ENCODE measurements at places on chromosomes 13 and 19. TPM values are rescaled to one million over a fixed set of nuclear protein-coding genes. Genes with fewer than 3 reads are reported as not detected.

- H3K4me1 ChIP-seq = peaks cover 15% of the 10 kb centered on the region
- H3K36me3 ChIP-seq = peaks cover 4% of the 10 kb centered on the region
- no peaks in the 10 kb centered on the region for H3K27me3 ChIP-seq
Observed at GRCh38 chr19:46717034-46717715, at the start of gene PRKD2. Gene PRKD2, minus strand, starts transcription at chr19:46717114. Its CDS starts 744 bp downstream, at chr19:46716370.

GRCh38 chr19:7340959-7341837, 7.5 kb upstream of the ARHGEF18 start:
- H3K27ac ChIP-seq = peak overlapping the region; percentile 49
- DNase-seq = peak; percentile 93
- H3K4me1 ChIP-seq = peaks cover 6% of the 10 kb centered on the region
- no peak overlapping the region for H3K4me3 ChIP-seq
- H3K36me3 ChIP-seq = no peaks in the 10 kb centered on the region

DNA sequence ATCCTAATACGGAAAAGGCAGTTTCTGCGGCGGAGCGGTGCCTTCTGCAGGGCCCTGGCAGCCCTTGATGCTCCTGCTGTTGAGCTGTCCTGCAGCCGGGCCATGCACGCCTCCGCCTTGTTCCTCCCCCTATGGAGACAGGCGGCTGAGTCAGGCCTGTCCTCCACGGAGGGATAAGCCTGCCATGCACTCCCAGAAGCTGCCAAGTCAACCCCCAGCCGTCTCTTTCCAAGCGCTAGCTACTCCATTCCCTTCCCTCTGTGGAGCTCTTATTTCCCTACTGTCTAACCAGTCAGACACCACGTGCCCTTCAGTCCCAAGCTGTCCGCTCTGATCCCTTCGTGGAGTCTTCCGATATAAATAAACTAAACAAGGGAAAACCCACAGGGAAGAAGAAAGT, 197.0 kb downstream of the COL4A1 start:
- no peak overlapping the region for H3K27ac ChIP-seq
- H3K36me3 ChIP-seq = no peaks in the 10 kb centered on the region

- no peaks in the 10 kb centered on the region for H3K27me3 ChIP-seq
- no peak overlapping the region for H3K4me3 ChIP-seq
- DNase-seq = no peak
- H3K4me1 ChIP-seq = no peaks in the 10 kb centered on the region
- H3K27ac ChIP-seq = no peak overlapping the region
Observed at GRCh38 chr13:47399599-47399998, 502.7 kb upstream of the HTR2A start.

DNA sequence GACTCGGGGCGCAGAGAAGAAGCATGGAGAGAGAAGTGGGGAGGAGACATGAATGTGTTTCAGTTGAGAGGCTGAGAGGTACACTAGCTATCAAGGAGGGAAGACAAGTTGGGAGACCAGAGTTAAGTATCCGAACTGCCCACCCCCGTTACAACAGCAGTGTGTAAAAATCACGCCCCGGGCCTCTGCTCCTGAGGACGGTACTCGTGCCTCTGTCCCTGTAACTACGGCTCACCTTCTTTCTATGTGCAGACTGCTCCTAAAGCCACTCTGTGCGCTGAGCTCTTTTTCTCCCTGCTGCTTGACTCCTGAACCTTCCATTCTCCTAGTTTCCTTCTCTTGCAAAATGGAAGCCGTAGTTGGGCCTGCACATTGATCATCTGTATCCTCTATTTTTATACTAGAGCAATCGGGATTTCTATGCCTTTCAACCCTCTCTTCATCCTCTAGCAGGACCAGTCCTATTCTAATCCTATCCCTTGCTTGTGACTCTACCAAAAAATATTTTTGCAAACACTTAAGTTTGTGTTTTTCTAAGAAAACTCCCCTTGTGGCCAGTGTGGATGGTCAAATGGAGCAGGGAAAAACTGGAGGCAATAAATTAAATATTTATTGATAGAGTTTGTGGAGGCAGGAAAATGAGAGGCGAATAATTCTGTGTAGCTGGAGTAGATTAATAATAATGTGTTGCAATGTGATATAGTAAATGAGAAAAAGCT, 569 bp downstream of the POLR1D start:
- H3K27ac ChIP-seq = peak overlapping the region; percentile 95
- H3K27me3 ChIP-seq = no peaks in the 10 kb centered on the region
- peak overlapping the region; percentile 86 for H3K4me3 ChIP-seq

- H3K36me3 ChIP-seq = peaks cover 1% of the 10 kb centered on the region
- H3K4me1 ChIP-seq = peaks cover 11% of the 10 kb centered on the region
- no peak for DNase-seq
- no peak overlapping the region for H3K4me3 ChIP-seq
- H3K27me3 ChIP-seq = no peaks in the 10 kb centered on the region
Observed at GRCh38 chr13:85529218-85529594, 270.0 kb downstream of the SLITRK6 start.

DNA sequence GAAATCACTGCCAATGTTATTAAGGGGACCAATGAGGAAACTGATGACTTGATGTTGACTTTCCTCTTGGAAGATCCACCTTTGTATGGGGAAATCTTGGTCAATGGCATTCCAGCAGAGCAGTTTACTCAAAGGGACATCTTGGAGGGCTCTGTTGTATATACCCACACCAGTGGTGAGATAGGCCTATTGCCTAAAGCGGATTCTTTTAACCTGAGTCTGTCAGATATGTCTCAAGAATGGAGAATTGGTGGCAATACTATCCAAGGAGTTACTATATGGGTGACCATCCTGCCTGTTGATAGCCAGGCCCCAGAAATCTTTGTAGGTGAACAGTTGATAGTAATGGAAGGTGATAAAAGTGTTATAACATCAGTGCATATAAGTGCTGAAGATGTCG, 3.4 kb downstream of the FREM2 start:
- H3K36me3 ChIP-seq = peaks cover 39% of the 10 kb centered on the region
- H3K4me1 ChIP-seq = peaks cover 31% of the 10 kb centered on the region
- no peak overlapping the region for H3K27ac ChIP-seq
- H3K27me3 ChIP-seq = no peaks in the 10 kb centered on the region
- DNase-seq = no peak
- no peak overlapping the region for H3K4me3 ChIP-seq

GRCh38 chr13:52187029-52187423, 27.6 kb upstream of the NEK3 start:
- DNase-seq = no peak
- no peak overlapping the region for H3K27ac ChIP-seq
- peaks cover 9% of the 10 kb centered on the region for H3K36me3 ChIP-seq
- no peaks in the 10 kb centered on the region for H3K27me3 ChIP-seq
- no peak overlapping the region for H3K4me3 ChIP-seq

- peaks cover 2% of the 10 kb centered on the region for H3K4me1 ChIP-seq
- no peaks in the 10 kb centered on the region for H3K27me3 ChIP-seq
- H3K36me3 ChIP-seq = no peaks in the 10 kb centered on the region
- peak overlapping the region; percentile 41 for H3K4me3 ChIP-seq
Observed at GRCh38 chr13:49606747-49607648, 21.3 kb upstream of the ARL11 start.

DNA sequence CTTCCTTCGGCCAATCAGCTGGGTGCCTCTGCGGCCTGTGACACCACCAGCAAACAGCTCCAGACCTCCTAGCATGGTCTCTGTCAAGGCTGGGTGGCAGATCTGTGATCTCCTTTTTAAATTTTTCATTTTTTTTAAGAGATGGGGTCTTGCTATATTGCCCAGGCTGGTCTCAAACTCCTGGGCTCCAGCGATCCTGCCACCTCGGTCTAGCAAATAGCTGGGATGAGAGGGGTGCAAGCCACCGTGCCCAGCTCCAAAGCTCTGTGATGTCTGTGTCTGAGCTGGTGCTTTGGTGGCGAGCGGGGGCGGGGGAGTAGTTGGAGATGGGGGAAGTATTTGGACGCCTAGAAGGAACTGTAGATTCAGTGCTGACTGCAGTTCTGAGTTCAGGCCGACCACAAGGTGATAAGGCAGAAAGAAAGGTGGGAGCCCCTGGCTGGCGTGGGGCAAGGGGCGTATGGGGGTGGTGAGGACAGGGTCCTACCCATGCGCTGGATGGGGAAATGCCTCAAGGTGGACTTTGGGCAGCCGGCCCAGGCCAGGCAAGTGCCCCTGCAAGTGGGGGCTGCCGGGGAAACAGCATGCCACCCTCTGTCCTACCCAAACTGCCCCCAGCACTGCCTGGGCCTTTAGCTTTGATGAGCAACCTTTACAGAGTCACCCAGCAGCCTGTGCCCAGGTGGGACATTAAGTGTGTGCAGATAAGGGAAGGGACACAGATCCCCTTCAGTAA, 5.5 kb downstream of the DPP9 start:
- H3K4me1 ChIP-seq = peaks cover 23% of the 10 kb centered on the region
- DNase-seq = no peak
- H3K4me3 ChIP-seq = no peak overlapping the region
- H3K27me3 ChIP-seq = no peaks in the 10 kb centered on the region
- peaks cover 10% of the 10 kb centered on the region for H3K36me3 ChIP-seq

DNA sequence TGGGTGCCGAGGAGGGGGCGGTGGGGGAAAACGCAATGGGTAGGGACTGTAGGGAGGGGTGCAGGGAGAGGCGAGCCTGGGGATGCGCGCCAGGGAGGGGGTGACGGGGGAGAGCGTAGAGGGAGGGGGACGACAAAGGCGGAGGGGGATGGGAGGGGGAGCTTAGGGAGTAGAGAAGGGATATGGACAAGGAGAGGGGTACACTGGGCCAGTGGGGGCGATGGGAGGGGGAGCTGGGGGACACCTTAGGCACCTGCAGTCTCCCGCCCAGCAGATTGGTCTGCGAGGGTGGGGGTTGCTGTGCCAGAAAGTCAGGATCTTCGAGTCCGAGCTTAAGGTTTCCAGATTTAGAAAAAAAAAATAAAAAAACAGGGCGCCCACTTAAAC, 15.7 kb downstream of the CCDC124 start:
- no peaks in the 10 kb centered on the region for H3K36me3 ChIP-seq
- DNase-seq = no peak
- peak overlapping the region; percentile 79 for H3K4me3 ChIP-seq
- H3K4me1 ChIP-seq = peaks cover 22% of the 10 kb centered on the region
- peaks cover 9% of the 10 kb centered on the region for H3K27me3 ChIP-seq

DNA sequence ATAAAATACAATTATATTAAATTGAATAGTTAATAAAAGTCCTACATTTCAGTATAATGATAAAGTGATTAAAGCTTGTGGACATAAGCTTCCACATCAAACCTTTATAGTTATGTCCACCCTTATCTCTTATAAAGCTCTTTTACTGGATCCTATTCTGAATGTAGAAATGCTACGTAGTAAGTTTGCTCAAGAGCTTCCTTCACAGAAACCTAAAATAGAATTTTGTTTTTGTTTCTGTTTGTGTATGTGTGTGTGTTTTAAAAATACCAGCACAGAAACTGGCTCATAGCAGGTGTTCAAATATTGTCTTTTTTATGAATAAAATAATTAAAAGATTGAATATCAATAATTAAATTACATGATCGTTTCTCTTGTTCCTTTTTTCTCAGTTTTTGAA, 21.0 kb upstream of the UFM1 start:
- H3K27ac ChIP-seq = no peak overlapping the region
- no peaks in the 10 kb centered on the region for H3K4me1 ChIP-seq
- no peaks in the 10 kb centered on the region for H3K27me3 ChIP-seq
- no peak overlapping the region for H3K4me3 ChIP-seq
- DNase-seq = no peak
- H3K36me3 ChIP-seq = peaks cover 7% of the 10 kb centered on the region

GRCh38 chr13:105365831-105366230, 1169.6 kb downstream of the EFNB2 start:
- no peak overlapping the region for H3K27ac ChIP-seq
- no peak for DNase-seq
- no peaks in the 10 kb centered on the region for H3K27me3 ChIP-seq
- H3K4me3 ChIP-seq = no peak overlapping the region

- peaks cover 13% of the 10 kb centered on the region for H3K4me1 ChIP-seq
- peaks cover 1% of the 10 kb centered on the region for H3K36me3 ChIP-seq
- DNase-seq = no peak
- H3K27me3 ChIP-seq = no peaks in the 10 kb centered on the region
- H3K27ac ChIP-seq = no peak overlapping the region
- H3K4me3 ChIP-seq = no peak overlapping the region
Observed at GRCh38 chr13:59424661-59425060, 739.1 kb downstream of the DIAPH3 start.

DNA sequence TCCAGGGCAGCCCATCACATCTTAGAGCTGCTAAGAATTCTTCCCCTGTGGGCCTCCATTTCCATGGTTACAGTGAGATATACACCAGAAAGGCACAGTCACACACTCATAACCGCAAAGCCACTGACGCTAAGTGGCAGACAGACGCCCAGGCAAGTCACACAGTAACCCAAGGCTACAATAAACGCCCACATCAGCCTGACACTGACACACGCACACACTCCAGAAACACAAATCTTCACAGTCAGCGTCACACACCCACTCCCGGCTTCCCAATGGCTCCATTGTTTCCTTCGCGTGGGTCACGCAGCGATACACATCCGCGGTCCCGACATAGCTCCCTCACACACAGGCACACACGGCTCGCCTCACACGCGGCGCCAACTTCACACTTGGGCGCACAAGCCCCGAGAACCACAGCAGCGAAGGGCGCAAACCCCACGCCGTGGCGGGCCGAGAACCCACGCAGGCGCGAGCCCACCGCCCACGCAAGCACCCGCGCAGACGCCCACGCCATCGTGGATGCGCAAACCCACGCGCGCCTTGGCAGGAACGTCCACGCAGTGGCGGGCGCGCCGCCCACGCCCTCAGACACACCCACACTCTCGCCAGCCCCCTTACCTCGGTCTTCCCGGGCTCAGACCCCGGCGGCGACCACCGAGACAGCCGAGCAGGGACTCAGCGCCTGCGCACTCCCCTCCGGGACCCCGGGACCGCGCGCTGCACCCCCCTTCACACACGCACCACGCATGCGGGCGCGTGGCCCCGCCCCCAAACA, at the start of gene ZNF667:
Gene ZNF667, minus strand, starts transcription at position 695 of the 778 bp plus-strand sequence. CDS start 14,975 bp downstream, outside the sequence.
- no peak for DNase-seq
- peaks cover 7% of the 10 kb centered on the region for H3K36me3 ChIP-seq
- no peak within 1 kb of the TSS for H3K27ac ChIP-seq
- H3K4me3 ChIP-seq = no peak within 1 kb of the TSS

DNA sequence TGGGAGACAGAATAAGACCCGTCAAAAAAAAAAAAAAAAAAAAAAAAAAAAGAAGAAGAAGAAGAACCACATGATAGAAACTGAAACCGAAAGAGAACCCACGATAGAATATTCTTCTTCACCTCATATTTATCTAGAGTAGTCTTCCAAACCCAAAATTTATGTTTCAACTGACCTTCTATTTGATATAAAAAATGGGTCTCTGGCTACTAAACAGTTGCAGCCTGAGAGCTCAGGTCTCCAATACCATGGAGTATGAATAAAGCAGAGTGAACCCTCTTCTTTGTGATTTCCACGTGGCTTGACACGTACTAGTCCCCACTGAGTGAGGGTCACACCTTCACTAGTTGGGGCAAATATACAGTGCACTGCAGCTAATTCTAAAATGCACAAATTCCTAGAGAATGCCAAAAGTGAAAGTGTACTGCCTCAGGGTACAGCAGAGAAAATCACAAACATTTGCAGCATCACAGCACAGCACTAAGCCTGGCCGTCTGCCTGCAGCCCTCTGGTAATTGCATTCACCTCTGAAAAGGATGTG, 30.8 kb upstream of the RFC3 start:
- H3K4me3 ChIP-seq = no peak overlapping the region
- no peak for DNase-seq
- H3K27ac ChIP-seq = no peak overlapping the region
- no peaks in the 10 kb centered on the region for H3K27me3 ChIP-seq
- no peaks in the 10 kb centered on the region for H3K4me1 ChIP-seq
- no peaks in the 10 kb centered on the region for H3K36me3 ChIP-seq

HTR2A gene
- not detected for total RNA-seq

CRYL1 gene
- 10.9 TPM for total RNA-seq

MBD3L3 gene
- total RNA-seq = not detected

KLHL26 gene
- total RNA-seq = 11.6 TPM

ACP7 gene
- total RNA-seq = not detected

APOC4 gene
- total RNA-seq = not detected

ZNF560 gene
- not detected for total RNA-seq

IPO5 gene
- 208 TPM for total RNA-seq
